ENCODE measurements at places on chromosomes 3 and 15. TPM values are rescaled to one million over a fixed set of nuclear protein-coding genes. Genes with fewer than 3 reads are reported as not detected.

The SUCNR1 gene
- 2.8 TPM for total RNA-seq

The RLBP1 gene
- not detected for total RNA-seq

The ZXDC gene
- total RNA-seq = 22.7 TPM

The RAD51 gene
- total RNA-seq = not detected

The SPATA12 gene
- total RNA-seq = not detected

The SFMBT1 gene
- total RNA-seq = 7.5 TPM

The COLQ gene
- total RNA-seq = 3.9 TPM

The CLDN16 gene
- not detected for total RNA-seq

The ITGA11 gene
- total RNA-seq = 1.4 TPM

The ATP2B2 gene
- 0.12 TPM for total RNA-seq

The GOLGA8T gene
- total RNA-seq = 2.1 TPM

The LYZL4 gene
- total RNA-seq = not detected

The PLSCR5 gene
- total RNA-seq = not detected

The BOC gene
- 103 TPM for total RNA-seq

The LMLN gene
- total RNA-seq = 3.5 TPM

The C2CD4A gene
- not detected for total RNA-seq

The ABI3BP gene
- total RNA-seq = 155 TPM

The CCR3 gene
- 0.37 TPM for total RNA-seq

The MB21D2 gene
- 4.1 TPM for total RNA-seq

The KNSTRN gene
- total RNA-seq = 7.9 TPM

The TOPAZ1 gene
- not detected for total RNA-seq

The FBXO45 gene
- 7.1 TPM for total RNA-seq

The GHRL gene
- not detected for total RNA-seq

The PPM1L gene
- total RNA-seq = 21.9 TPM

The CACNA2D2 gene
- 0.96 TPM for total RNA-seq

The CSPG5 gene
- 1.1 TPM for total RNA-seq

The ZKSCAN7 gene
- 7.6 TPM for total RNA-seq

The SLC22A14 gene
- total RNA-seq = 0.65 TPM

The PRR20G gene
- not detected for total RNA-seq

Data from omental fat pad (tissue), 4 donors.